Kidney (tissue), 22 donors: ENCODE measurements at places on chromosomes 3 and 15. TPM values are rescaled to one million over a fixed set of nuclear protein-coding genes. Genes with fewer than 3 reads are reported as not detected.
A peak's percentile ranks its signal among the peaks of the same experiment; 100 is the strongest.

GRCh38 chr15:68816158-68816557 is 4.5 kb downstream of the ANP32A start:
- peak overlapping the region; percentile 88 for H3K4me3 ChIP-seq
- H3K27me3 ChIP-seq = no peaks in the 10 kb centered on the region
- peak overlapping the region; percentile 99 for H3K27ac ChIP-seq
- H3K4me1 ChIP-seq = peaks cover 2% of the 10 kb centered on the region
- no peak for DNase-seq
- H3K36me3 ChIP-seq = no peaks in the 10 kb centered on the region

Gene RASL12
- total RNA-seq = 7.6 TPM

GRCh38 chr15:92847841-92848240 is 52.3 kb upstream of the CHD2 start:
- H3K27me3 ChIP-seq = no peaks in the 10 kb centered on the region
- peaks cover 7% of the 10 kb centered on the region for H3K4me1 ChIP-seq
- no peak for DNase-seq
- H3K27ac ChIP-seq = no peak overlapping the region
- H3K36me3 ChIP-seq = no peaks in the 10 kb centered on the region
- no peak overlapping the region for H3K4me3 ChIP-seq

DNA sequence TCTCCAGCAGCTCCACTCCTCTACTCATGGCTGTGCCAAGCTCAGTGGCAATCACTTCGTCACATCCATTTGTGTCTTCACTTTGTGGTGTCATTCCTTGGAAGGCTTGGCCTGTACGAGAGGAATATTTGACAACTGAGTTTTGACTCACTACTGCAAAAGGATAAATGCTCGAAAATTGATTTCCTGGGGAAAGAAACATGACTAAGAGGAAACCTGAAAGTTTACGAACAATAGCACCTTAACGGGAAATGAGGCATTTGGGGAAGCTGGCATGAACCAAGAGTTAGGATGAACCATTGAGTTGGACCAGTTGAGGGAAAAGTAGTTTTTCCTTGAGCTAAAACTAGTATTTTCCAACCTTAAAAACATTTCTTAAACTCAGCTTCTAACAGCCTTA is 74.2 kb upstream of the ABHD17C start:
- H3K27me3 ChIP-seq = no peaks in the 10 kb centered on the region
- H3K36me3 ChIP-seq = no peaks in the 10 kb centered on the region
- no peak for DNase-seq
- no peak overlapping the region for H3K27ac ChIP-seq

GRCh38 chr15:63195569-63196015 is 6.2 kb downstream of the RAB8B start:
- H3K4me1 ChIP-seq = peaks cover 7% of the 10 kb centered on the region
- H3K27me3 ChIP-seq = no peaks in the 10 kb centered on the region
- H3K4me3 ChIP-seq = no peak overlapping the region
- no peak overlapping the region for H3K27ac ChIP-seq

Gene TICRR
- 0.25 TPM for total RNA-seq

GRCh38 chr3:134468519-134468918 is 17.3 kb downstream of the ANAPC13 start:
- no peaks in the 10 kb centered on the region for H3K4me1 ChIP-seq
- no peaks in the 10 kb centered on the region for H3K27me3 ChIP-seq
- H3K36me3 ChIP-seq = no peaks in the 10 kb centered on the region
- no peak for DNase-seq
- H3K27ac ChIP-seq = no peak overlapping the region

GRCh38 chr3:122416966-122417365 is 1.1 kb upstream of the WDR5B start:
- no peaks in the 10 kb centered on the region for H3K27me3 ChIP-seq
- peaks cover 15% of the 10 kb centered on the region for H3K4me1 ChIP-seq
- peak overlapping the region; percentile 80 for H3K4me3 ChIP-seq
- no peaks in the 10 kb centered on the region for H3K36me3 ChIP-seq
- peak; percentile 24 for DNase-seq
- peak overlapping the region; percentile 89 for H3K27ac ChIP-seq

DNA sequence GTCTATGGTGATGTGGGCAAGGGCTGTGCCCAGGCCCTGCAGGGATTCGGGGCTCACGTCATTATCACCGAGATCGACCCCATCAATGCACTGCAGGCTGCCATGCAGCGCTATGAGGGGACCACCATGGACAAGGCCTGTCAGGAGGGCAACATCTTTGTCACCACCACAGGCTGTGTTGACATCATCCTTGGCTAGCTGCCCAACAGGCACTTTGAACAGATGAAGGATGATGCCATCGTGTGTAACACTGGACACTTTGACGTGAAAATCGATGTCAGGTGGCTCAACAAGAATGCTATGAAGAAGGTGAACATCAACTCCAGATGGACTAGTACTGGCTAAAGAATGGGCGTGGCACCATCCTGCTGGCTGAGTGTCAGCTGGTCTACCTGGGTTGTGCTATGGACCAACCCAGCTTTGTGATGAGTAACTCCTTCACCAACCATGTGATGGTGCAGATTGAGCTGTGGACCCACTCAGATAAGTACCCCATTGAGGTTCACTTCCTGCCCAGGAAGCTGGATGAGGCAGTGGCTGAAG is 6.1 kb upstream of the USP8 start:
- no peaks in the 10 kb centered on the region for H3K4me1 ChIP-seq
- H3K4me3 ChIP-seq = no peak overlapping the region
- H3K27ac ChIP-seq = no peak overlapping the region

DNA sequence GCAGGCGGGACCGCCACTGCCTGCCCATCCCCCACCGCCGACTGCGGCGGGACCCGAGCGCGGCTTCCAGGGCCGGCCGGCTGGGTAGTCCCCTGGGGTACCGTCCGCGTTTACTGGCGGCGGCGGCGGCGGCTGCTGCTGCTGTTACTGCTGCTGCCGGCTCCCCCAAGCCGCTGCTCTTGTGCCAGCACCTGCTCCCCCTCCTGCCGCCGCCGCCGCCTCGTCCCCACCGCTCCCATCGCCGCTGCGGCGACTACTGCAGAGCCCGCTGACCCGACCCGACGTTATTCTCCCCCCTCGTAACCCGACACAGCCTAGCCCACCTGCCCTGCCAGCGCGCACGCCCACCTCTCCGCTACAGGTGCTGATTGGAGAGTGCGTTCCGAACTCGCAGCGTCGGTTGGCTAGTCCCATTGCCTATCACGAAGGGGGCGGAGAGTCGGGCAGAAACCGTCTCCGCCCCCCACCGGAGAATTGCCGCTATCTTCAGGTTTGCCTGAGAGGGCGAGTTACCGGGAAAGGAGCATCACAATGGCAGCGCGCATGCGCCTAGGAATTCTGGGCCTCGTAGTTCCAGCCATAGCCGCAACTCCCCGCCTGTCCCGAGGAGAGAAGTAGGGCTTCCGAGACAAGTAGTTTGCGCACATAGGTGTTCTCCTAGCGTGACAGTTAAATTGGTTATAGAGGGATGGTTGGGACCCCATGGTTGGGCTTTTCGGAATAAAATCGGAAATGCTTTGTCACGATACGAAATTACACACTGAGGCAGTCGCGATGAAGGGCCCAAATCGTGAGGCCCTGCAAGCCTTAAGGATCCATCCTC is at the start of gene TTBK2:
TSS of gene TTBK2 (minus strand) at position 260 of the 823 bp plus-strand sequence. CDS start 42,161 bp downstream, outside the sequence.
- H3K4me1 ChIP-seq = peaks cover 6% of the 10 kb centered on the region
- peak within 1 kb of the TSS; percentile 74 for H3K27ac ChIP-seq
- H3K4me3 ChIP-seq = peak within 1 kb of the TSS; percentile 94
- no peaks in the 10 kb centered on the region for H3K27me3 ChIP-seq

DNA sequence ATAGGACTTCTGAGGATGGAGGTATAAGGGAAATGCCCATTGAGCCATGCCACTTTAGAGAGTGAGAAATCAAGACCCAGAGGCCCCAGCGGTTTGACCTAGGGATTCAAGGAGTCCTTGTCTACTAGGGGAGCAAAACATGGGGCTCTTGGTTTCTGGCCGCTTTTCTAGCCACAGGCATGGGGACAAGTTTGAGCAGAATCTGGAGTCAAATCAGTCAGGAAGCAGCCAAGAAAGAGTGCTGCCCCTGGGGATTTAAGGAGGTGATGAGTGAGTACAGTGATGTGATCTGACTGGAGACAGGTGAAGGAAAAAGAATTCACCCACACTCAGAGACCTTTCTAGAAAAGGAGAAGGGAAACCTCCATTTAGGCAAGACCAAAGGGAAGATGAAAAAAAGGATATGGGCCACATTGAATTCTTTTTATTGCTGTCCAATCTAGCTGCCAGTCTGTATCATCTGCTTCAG is 244.0 kb upstream of the TBC1D5 start:
- no peak overlapping the region for H3K27ac ChIP-seq
- H3K4me1 ChIP-seq = no peaks in the 10 kb centered on the region
- no peak for DNase-seq
- H3K4me3 ChIP-seq = no peak overlapping the region
- no peaks in the 10 kb centered on the region for H3K36me3 ChIP-seq

GRCh38 chr3:171163101-171164066 is 136.9 kb upstream of the SLC2A2 start:
- no peaks in the 10 kb centered on the region for H3K36me3 ChIP-seq
- H3K4me3 ChIP-seq = no peak overlapping the region

- H3K27me3 ChIP-seq = no peaks in the 10 kb centered on the region
- no peaks in the 10 kb centered on the region for H3K4me1 ChIP-seq
- H3K27ac ChIP-seq = no peak overlapping the region
- no peaks in the 10 kb centered on the region for H3K36me3 ChIP-seq
- no peak overlapping the region for H3K4me3 ChIP-seq
These were observed 413.7 kb downstream of the PDCD6IP start for GRCh38 chr3:34212175-34212574.
